ENCODE measurements at places on chromosomes 5 and 9.

DNA sequence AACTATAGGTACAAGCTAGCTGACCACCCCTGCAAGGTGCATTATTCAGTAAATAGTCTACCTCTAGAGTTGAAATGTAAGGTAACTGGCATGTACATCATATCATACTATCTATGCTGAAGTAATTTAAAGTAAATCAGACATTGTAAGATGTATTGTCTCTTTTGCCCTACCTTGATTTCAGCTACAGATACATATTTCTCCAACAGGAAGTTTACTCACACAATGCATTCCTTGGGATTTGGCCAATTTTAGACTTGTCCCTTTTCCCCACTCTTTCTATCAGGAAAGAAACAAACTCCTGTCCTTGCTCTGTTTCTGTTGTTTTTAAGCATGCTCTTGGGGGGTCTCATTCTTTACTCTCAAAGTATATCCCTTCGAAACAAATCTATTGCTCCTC lies 58.5 kb upstream of the TSLP start:
- peak; percentile 46 for DNase-seq

GRCh38 chr9:124320062-124320973 lies 62.6 kb downstream of the NEK6 start:
- peak; percentile 47 for DNase-seq

- no peak for DNase-seq
Measured at GRCh38 chr9:136306211-136307208, 2.6 kb upstream of the CCDC187 start.

DNA sequence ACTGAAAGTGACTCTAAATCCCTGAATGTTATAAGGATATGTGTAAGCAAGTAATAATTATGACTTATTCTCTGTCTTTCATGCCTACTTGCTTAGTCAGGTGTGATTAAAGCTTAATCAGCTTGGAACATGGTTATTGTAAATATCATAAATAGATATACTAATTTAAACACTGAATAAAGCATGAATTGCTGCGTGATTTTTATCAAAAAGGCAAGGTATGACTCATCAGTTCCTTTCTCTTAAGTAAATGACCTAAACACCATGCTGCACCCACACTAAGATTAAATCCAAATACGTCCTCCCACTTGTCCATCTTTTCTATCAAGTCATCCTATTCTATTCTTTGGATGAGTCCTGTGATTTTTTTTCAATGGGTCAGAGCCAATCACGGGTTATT lies 124.6 kb upstream of the MTAP start:
- DNase-seq, result peak; percentile 96

GRCh38 chr9:85522459-85523092 lies 219.2 kb downstream of the AGTPBP1 start:
- DNase-seq, result no peak

DNA sequence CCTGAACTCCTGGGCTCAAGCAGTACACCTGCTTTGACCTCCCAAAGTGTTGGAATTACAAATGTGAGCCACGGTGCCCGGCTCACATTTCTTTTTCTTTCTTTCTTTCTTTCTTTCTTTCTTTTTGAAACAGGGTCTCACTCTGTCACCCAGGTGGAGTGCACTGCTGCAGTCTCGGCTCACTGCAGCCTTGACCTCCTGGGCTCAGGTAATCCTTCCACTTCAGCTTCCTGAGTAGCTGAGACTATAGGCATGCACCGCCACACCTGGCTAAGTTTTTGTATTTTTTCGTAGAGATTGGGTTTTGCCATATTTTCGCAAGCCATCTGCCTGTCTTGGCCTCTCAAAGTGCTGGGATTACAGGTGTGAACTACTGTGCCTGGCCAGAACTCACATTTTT lies 183.7 kb downstream of the CCDC171 start:
- no peak for DNase-seq

DNA sequence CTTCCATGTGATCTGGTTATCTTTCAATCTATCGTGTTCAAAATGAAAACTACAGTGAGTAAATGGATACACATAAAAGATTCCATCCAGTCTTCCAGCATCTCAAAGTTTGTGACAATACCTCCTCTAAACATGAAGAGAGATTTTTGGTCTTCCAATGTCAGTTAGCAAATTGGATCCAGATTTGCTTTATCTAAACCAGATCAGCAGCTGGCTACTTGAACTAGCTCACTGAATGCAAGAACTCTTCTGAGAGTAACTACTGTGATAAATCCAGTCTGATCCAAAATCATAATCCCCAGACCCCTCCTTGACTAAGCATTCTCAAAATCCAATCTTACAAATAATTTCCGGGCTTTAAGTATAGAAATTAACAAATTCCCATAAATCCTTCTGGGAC lies 2177.9 kb upstream of the C9orf72 start:
- DNase-seq, result no peak

DNA sequence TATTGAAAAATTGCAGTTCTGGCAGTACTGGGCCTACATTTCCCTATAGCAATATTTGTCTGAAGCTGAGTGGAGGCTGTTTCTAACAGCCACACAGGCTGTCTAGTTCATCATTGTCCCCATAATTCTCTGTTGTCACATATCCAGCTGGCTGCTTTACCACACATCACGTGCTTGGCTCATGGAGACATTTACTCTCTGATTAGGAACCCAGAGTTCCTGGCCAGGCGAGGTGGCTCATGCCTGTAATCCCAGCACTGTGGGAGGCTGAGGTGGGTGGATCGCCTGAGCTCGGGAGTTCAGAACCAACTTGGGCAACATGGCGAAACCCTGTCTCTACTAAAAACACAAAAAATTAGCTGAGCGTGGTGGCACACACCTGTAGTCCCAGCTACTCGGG lies 81.4 kb downstream of the PGM5 start:
- DNase-seq, result no peak

- DNase-seq, result no peak
Measured at GRCh38 chr9:136761545-136761981, 2.8 kb downstream of the LCN15 start.

- DNase-seq, result peak; percentile 44
Measured at GRCh38 chr5:39106322-39106721, 32.1 kb upstream of the RICTOR start.

- no peak for DNase-seq
Measured at GRCh38 chr5:111583758-111584203, 71.4 kb upstream of the STARD4 start.

GRCh38 chr5:5650242-5650641 lies 227.8 kb downstream of the ICE1 start:
- DNase-seq, result no peak

GRCh38 chr9:2229109-2229721 lies 214.1 kb downstream of the SMARCA2 start:
- DNase-seq, result no peak

DNA sequence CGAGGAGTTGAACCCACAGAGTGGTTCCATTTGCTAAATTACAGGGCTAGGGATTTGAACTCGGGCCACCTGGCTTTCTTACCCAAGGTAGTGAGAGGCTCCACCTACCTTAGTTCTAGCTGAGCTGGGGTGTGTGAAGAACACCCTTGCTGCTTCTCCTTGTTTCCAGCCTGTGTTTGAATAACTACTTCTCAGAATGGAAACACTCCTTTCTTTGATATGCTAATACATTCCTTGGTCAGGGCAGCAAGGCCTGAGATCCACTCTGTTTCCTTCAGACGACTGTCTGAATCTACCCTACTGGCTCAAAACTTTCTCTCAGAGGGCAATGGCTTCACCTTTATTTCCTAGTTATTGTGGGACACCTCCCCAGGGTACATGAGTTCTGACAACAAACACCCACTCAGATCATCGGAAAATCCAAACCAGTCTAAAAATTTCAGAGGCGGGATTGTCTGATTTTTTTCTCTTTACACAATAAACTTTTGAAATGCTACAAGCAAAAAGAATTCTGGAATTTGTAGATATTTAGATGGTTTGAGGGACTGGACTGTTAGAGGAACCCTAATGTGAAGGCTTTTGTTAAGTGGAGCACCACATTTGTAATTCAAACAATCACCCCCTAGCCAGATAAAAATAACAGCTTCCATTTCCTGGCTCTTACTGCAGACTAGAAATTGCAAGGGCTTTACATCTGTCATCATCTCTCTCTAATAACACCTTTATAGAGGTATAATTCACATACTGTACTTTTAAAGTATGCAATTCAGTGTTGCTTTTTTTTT lies 4.0 kb upstream of the ATP6V1G1 start:
- DNase-seq, result no peak

- no peak for DNase-seq
Measured at GRCh38 chr5:90119531-90119971, 290.0 kb downstream of the CETN3 start.

- DNase-seq, result no peak
Measured at GRCh38 chr9:90642570-90643539, at the start of gene DIRAS2. Gene DIRAS2 (minus strand): TSS chr9:90642824. CDS start chr9:90613827, 28,997 bp downstream.

- no peak for DNase-seq
Measured at GRCh38 chr9:34588671-34589635, 571 bp downstream of the CNTFR start.

DNA sequence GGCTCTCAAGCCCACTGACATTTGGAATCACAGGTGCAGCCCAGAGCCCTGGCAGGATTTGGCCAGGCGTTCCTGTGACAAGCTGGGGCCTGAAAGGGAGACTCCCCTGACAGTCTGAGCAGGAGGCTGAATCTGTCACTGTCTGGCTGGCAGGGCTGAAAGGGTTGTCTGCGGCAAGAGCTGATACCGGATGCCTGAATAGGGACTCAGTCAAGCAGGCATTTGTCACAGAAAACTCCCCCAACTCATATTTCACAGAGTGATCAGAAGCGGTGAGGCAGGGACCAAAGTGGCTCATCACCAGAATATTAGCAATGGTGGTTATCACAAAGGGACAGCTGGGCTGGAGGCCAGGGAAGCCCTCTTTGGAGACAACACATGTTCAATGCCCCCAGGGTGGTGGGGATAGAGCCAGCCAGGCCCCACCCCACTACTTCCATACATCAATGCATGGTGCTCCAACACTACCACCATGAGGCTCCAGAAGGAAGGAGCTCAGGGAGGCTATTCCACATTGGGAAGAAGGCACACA lies 295.5 kb downstream of the DTWD2 start:
- no peak for DNase-seq

DNA sequence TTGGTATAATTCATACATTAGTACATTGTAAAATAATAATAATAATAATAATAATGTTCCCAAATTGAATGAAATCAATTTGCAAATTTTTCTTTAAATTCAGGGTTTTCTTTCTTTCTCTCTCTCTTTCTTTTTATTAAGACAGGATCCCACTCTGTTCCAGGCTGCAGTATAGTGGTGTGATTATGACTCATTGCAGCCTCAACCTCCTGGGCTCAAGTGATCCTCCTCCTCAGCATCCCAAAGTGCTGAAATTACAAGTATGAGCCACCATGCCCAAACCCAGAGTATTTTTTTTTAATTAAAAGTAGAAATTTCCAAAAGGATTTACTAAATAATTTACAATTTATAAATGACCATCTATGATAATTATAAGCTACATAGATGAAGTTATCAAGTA lies 117.7 kb downstream of the HOMER1 start:
- peak; percentile 29 for DNase-seq

- no peak for DNase-seq
Measured at GRCh38 chr9:112184946-112185345, 9.8 kb upstream of the SUSD1 start.

DNA sequence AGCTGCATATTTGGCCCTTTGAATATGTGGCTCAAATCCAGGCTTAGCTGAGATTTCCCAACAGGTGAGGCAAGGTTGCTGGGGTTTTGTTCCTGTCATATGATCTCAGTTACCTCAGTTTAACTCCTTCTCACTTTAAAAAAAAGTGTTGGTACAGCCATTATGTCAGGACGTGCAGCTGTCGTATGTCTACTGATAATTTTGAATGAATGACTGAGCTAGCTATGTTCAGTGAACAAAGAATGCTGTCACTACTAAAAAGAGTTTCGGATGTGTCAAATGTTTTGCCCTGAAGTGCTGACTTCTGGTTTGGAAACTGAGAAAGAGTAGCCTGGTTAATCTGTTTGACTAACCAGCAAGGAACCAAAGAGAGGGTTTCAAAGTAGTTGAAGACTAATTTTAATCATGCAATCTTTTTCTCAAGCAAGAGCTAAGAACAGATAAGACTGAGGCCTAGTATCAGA lies 106.3 kb upstream of the NR3C1 start:
- DNase-seq, result no peak

GRCh38 chr9:110812886-110813285 lies 144.3 kb downstream of the MUSK start:
- no peak for DNase-seq

GRCh38 chr9:16309469-16310271 lies 560.8 kb downstream of the BNC2 start:
- no peak for DNase-seq

DNA sequence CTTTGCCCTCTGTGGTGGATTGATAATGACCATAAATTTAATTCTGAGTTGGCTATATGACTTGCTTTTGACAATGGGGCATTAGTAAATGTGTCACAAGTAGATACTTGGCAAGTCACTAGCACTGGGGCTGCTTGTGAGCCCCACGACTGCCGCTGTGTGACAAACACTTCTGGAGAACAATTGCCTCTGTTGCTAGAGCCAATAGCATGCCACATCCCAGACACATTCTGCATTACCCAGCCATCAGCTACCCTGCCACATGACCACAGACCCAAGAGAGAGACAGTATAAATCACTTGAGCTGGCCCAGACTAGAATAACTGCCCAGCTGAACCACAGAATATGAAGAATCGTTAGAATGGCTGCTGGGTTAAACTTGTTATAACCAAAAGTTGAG lies 753.2 kb upstream of the DMAC1 start:
- no peak for DNase-seq

DNA sequence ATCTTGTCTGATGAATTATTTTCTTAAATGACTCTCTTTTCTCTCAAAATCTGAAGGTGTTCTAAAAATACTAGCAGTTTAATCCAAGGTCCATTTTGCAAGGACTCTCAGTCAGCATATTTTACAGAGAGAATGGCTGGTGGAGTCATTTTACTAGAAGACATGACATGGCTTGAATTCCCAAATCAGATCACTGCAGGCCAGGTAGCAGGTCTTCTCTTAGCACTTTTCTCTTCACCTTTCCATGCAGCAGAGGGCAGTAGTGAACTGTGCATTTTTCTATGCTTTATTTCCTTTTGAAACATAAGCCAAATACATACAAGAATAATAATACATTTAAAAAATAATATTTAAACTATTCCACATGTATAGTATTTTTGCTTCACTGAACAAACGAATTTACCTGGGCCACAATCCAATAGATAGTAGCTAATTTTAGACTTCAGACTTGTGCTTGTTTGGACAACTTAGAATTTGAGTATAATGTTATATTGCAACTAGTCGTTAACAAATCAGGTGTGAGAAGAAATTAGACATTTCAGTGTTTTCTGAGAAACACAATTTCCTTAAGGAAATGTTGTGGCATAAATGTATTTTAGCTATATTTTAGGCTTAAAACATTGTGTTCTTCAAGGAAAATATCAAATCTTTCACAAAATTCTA lies 289.4 kb upstream of the DAB2 start:
- DNase-seq, result peak; percentile 57

- DNase-seq, result no peak
Measured at GRCh38 chr5:157286761-157287211, 20.9 kb downstream of the CYFIP2 start.

DNA sequence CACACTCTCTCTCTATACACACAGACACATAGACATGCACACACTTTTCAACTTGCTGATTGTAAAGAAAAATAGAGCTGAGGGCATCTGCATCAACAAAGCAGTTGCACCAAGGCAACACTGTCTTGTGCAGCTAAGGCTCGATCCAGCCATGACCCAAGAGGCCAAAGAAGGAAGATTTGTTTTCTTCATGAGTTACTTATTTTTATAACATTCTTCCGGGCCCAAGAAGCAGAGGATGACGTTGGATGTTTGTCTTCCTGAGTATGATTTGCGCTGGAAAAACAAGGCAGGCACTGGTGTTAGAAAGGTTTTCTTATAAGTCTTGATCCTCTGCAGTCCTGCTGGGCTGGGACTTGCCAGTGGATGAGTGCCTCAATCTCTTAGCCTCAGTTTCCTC lies 344.1 kb downstream of the ADAMTS6 start:
- DNase-seq, result no peak

Data from HCEC 1CT (cell line).